Upper lobe of right lung (tissue), 1 donor: ENCODE measurements at places on chromosomes 5 and 9. TPM values are rescaled to one million over a fixed set of nuclear protein-coding genes. Genes with fewer than 3 reads are reported as not detected.

NFIB gene
- 99.4 TPM for total RNA-seq

MOB3B gene
- 17.8 TPM for total RNA-seq

SLC6A3 gene
- 0.52 TPM for total RNA-seq

CLIC3 gene
- 80.7 TPM for total RNA-seq

NMUR2 gene
- 2.1 TPM for total RNA-seq

MOCS2 gene
- 33.0 TPM for total RNA-seq

KLHL3 gene
- total RNA-seq = 6.8 TPM

SLC23A1 gene
- not detected for total RNA-seq

PCDHA1 gene
- not detected for total RNA-seq

TCERG1 gene
- total RNA-seq = 46.3 TPM

- no peaks in the 10 kb centered on the region for H3K4me1 ChIP-seq
- no peak overlapping the region for H3K4me3 ChIP-seq
- H3K27me3 ChIP-seq = no peaks in the 10 kb centered on the region
- DNase-seq = no peak
Measured at GRCh38 chr9:124306098-124306735, 48.5 kb downstream of the NEK6 start.

- H3K27ac ChIP-seq = no peak overlapping the region
- H3K36me3 ChIP-seq = no peaks in the 10 kb centered on the region
- H3K4me1 ChIP-seq = no peaks in the 10 kb centered on the region
- H3K4me3 ChIP-seq = no peak overlapping the region
- no peaks in the 10 kb centered on the region for H3K27me3 ChIP-seq
Measured at GRCh38 chr9:37215830-37216229, 95.5 kb downstream of the ZCCHC7 start.

- H3K27ac ChIP-seq = no peak overlapping the region
- peaks cover 63% of the 10 kb centered on the region for H3K36me3 ChIP-seq
- peaks cover 11% of the 10 kb centered on the region for H3K4me1 ChIP-seq
- no peaks in the 10 kb centered on the region for H3K27me3 ChIP-seq
- no peak overlapping the region for H3K4me3 ChIP-seq
Measured at GRCh38 chr5:151139015-151139414, 18.6 kb downstream of the ANXA6 start.

DNA sequence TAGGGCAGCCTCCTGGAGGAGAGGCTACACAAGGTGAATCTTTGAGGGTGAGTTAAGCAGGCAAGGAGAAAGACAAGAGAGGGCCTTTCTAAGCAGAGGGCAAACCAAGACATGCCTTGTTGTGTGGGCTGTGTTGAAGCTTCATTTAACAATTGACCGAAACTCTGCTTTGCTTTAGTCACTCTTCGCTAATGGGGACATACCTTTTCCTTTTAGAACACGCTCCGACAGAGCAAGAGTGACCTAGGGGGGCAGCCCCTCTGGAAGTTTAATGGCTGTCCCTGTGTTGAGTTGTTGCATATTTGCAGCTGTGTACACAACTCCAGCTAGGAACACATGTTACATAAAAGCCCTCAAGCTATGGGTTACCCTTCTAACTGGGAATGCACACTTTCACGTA is 218.1 kb upstream of the WWC1 start:
- H3K27me3 ChIP-seq = no peaks in the 10 kb centered on the region
- H3K4me1 ChIP-seq = no peaks in the 10 kb centered on the region
- H3K4me3 ChIP-seq = no peak overlapping the region
- no peak overlapping the region for H3K27ac ChIP-seq
- no peaks in the 10 kb centered on the region for H3K36me3 ChIP-seq
- DNase-seq = no peak

GRCh38 chr5:59757442-59757841 is 136.1 kb downstream of the PDE4D start:
- H3K36me3 ChIP-seq = no peaks in the 10 kb centered on the region
- no peaks in the 10 kb centered on the region for H3K4me1 ChIP-seq
- H3K27me3 ChIP-seq = no peaks in the 10 kb centered on the region

- no peaks in the 10 kb centered on the region for H3K27me3 ChIP-seq
- DNase-seq = no peak
- H3K4me3 ChIP-seq = no peak overlapping the region
- H3K4me1 ChIP-seq = no peaks in the 10 kb centered on the region
- H3K36me3 ChIP-seq = no peaks in the 10 kb centered on the region
Measured at GRCh38 chr9:135579889-135580660, 18.5 kb downstream of the PAEP start.

DNA sequence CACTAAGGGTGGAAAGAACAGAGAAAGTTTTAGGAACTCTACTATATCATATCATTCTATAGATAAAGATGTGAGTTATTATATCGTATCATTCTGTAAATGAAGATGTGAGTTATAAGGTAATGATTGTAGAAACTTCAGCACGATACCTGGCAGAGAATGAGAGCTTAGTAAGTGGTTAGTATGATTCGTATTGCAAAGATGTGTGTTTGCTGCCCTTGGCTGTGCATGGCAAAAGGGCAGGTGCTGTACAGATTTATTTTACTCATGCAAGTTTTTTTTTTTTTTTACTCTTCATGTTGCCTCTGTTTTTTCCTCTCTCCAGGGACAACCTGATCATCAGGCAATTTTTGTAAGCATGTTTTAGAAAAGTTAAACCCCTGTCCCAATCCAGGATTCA is 83.3 kb downstream of the EGFLAM start:
- peaks cover 18% of the 10 kb centered on the region for H3K27me3 ChIP-seq
- DNase-seq = no peak
- no peak overlapping the region for H3K4me3 ChIP-seq

- H3K4me3 ChIP-seq = no peak overlapping the region
- H3K4me1 ChIP-seq = peaks cover 14% of the 10 kb centered on the region
- no peaks in the 10 kb centered on the region for H3K27me3 ChIP-seq
- no peak for DNase-seq
- no peaks in the 10 kb centered on the region for H3K36me3 ChIP-seq
- H3K27ac ChIP-seq = peak overlapping the region; percentile 3
Measured at GRCh38 chr5:34699155-34700077, 43.3 kb downstream of the RAI14 start.

DNA sequence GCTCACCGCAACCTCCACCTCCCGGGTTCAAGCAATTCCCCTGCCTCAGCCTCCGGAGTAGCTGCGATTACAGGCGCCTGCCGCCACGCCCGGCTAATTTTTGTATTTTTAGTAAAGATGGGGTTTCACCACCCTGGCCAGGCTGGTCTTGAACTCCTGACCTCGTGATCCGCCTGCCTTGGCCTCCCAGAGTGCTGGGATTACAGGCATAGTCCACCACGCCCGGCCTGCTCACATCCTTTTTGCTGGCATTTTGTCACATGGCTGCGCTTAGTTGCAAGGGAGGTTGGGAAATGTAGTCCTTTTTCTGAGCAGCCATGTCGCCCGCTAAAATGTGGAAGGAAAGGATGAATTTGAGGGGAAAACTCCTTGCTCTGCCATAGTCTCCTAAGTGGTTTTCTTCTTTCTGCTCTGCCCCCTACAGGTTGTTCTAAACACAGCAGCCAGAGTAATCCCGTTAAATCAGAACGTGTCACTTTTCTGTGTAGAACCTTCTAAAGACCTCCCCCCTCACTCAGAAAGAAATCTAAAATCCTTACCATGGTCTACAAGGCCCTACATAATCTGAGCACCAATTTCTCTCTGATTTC is 57.8 kb upstream of the HSPA9 start:
- no peak overlapping the region for H3K27ac ChIP-seq
- no peaks in the 10 kb centered on the region for H3K36me3 ChIP-seq
- no peaks in the 10 kb centered on the region for H3K4me1 ChIP-seq
- DNase-seq = peak; percentile 73

DNA sequence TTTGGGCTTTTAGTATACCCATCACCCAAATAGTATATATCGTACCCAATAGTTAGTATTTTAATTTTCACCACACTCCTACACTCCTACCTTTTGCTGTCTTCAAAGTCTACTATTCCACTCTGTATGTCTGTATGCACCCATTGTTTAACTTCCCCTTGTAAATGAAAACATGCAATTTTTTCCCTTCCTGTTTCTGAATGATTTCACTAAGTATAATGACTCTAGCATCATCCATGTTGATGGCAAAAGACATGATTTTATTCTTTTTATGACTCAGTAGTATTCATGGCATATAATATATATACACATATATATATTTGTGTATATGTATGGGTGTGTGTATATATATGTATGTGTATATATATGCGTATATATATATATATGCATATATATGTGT is 63.1 kb upstream of the FAM174A start:
- no peaks in the 10 kb centered on the region for H3K27me3 ChIP-seq
- no peak overlapping the region for H3K27ac ChIP-seq
- no peak for DNase-seq
- no peaks in the 10 kb centered on the region for H3K4me1 ChIP-seq
- no peak overlapping the region for H3K4me3 ChIP-seq

- H3K4me1 ChIP-seq = no peaks in the 10 kb centered on the region
- H3K4me3 ChIP-seq = no peak overlapping the region
Measured at GRCh38 chr5:149041242-149041641, 21.6 kb downstream of the SH3TC2 start.

DNA sequence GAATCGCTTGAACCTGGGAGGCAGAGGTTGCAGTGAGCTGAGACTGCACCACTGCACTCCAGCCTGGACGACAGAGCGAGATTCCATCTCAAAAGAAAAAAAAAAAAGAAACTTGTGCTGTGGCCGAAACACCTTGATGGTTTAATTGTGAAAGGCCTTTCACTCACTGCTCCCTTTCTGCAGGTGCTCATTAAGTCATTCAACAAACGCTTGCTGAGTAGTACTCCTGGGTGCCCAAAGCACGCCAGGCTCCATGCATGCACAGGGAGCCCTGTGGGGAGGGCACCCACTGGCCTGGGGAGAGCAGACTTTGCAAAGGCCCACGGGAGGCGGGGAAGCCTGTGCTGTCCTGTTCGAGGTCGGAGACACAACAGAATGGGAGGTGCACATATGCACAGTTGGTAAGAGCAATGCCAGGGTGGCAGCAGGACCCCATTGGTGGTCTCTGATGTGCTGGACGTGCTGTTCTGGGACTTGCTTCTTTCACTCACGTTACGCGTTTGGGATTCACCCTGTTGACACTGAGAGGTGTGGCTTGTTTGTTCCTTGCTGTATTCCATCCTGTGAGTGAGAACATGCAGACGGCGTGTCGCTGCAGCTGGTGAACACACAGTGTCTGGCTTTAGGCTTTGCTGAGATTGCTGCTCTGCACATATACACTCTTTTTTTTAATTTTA is 3.0 kb upstream of the ENTPD2 start:
- H3K36me3 ChIP-seq = no peaks in the 10 kb centered on the region
- no peak for DNase-seq
- H3K27me3 ChIP-seq = peaks cover 21% of the 10 kb centered on the region

DNA sequence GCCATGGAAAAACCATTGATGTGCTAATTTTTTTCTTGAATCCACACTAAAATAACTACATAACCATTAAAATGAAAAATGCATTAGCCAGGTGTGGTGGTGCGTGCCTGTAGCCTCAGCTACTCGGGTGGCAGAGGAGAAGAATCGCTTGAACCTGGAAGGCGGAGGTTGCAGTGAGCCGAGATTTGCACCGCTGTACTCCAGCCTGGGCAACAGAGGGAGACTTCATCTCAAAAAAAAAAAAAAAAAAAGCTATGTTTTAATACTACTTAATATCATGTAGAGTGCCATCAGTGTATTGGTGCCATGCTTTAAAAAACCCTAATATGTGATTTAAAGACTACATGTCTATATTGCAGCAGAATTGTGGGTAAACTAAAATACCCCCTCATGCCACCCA is 58.9 kb downstream of the NDFIP1 start:
- no peak overlapping the region for H3K27ac ChIP-seq
- H3K27me3 ChIP-seq = no peaks in the 10 kb centered on the region
- peaks cover 3% of the 10 kb centered on the region for H3K4me1 ChIP-seq
- DNase-seq = no peak
- no peaks in the 10 kb centered on the region for H3K36me3 ChIP-seq
- H3K4me3 ChIP-seq = no peak overlapping the region

DNA sequence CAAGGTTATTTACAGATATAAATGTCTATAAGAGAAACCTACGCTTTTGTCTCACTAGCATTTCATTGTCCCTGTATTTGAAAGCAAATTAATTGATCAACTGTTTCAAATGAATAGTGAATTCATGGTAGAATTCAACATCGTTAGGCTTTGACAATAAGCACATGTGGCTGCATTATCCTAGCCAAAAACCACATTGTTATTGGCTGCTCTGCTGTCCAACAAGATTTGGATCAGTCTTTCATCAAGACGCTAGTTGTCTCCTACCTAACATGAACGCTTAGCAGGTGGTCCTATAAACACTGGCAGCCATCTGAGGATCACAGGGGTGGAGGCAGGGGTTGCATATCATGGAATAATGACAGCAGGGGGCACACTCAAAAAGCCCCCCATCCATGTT is 455.0 kb downstream of the CTNND2 start:
- H3K36me3 ChIP-seq = no peaks in the 10 kb centered on the region
- H3K4me1 ChIP-seq = no peaks in the 10 kb centered on the region
- H3K4me3 ChIP-seq = no peak overlapping the region

GRCh38 chr5:93438124-93438523 is 142.9 kb downstream of the NR2F1-AS1 start:
- no peaks in the 10 kb centered on the region for H3K4me1 ChIP-seq
- H3K27ac ChIP-seq = no peak overlapping the region
- H3K4me3 ChIP-seq = no peak overlapping the region
- H3K27me3 ChIP-seq = no peaks in the 10 kb centered on the region
- DNase-seq = no peak
- H3K36me3 ChIP-seq = no peaks in the 10 kb centered on the region

- H3K27me3 ChIP-seq = no peaks in the 10 kb centered on the region
- H3K4me3 ChIP-seq = no peak overlapping the region
- no peak for DNase-seq
- H3K36me3 ChIP-seq = no peaks in the 10 kb centered on the region
- H3K4me1 ChIP-seq = no peaks in the 10 kb centered on the region
Measured at GRCh38 chr5:167945542-167946384, 345.7 kb upstream of the WWC1 start.

DNA sequence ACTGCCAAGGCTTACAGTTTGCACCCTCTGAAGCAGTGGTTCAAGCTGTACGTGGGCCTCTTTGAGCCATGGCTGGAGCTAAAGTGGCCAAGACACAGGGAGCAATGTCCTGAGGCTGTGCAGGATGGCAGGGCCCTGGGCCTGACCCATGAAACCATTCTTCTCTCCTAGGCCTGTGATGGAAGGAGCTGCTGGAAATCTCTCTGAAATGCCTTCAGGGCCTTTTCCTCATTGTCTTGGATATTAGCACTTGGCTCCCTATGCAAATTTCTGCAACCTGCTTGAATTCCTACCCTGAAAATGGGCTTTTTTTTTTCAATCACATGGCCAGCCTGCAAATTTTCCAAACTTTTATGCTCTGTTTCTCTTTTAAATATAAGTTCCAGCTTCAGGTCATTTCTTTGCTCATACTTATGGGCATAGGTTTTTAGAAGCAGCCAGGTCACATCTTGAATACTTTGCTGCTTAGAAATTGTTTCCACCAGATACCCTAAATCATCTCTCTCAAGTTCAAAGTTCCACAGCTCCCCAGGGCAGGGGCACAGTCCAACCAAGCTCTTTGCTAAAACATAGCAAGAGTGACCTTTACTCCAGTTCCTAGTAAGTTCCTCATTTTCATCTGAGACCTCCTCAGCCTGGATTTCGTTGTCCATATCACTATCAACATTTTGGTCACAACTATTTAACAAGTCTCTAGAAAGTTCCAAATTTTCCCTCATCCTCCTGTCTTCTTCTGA is 138.3 kb downstream of the OSTF1 start:
- no peak for DNase-seq
- H3K4me3 ChIP-seq = no peak overlapping the region
- H3K36me3 ChIP-seq = no peaks in the 10 kb centered on the region
